Camera-type eye (tissue), 1 donor: ENCODE measurements at places on chromosomes 13 and 19. TPM values are rescaled to one million over a fixed set of nuclear protein-coding genes. Genes with fewer than 3 reads are reported as not detected.

Gene SLC10A2
- total RNA-seq, result not detected

Gene TEKTIP1
- not detected for total RNA-seq

Gene OR7C1
- total RNA-seq, result under 0.01 TPM

Gene HSD17B14
- total RNA-seq, result 13.8 TPM

Gene TMEM190
- not detected for total RNA-seq

Gene UGGT2
- 87.5 TPM for total RNA-seq

Gene KLK3
- not detected for total RNA-seq

Gene ZIC2
- total RNA-seq, result 29.2 TPM

Gene PLEKHF1
- total RNA-seq, result 14.3 TPM

Gene KLF1
- total RNA-seq, result 2.1 TPM

Gene ADGRE3
- 0.16 TPM for total RNA-seq

Gene ELF1
- 58.3 TPM for total RNA-seq

Gene AMER2
- total RNA-seq, result 336 TPM

Gene FXYD1
- total RNA-seq, result 34.8 TPM

Gene SH2D3A
- total RNA-seq, result 1.5 TPM

Gene MAP1S
- total RNA-seq, result 33.0 TPM

Gene ZNF682
- total RNA-seq, result 10.9 TPM

Gene PROZ
- not detected for total RNA-seq

Gene DIAPH3
- total RNA-seq, result 5.8 TPM

Gene MUC16
- total RNA-seq, result 10.1 TPM

Gene ZNF729
- total RNA-seq, result 0.16 TPM

Gene TTC9B
- 5.7 TPM for total RNA-seq

Gene CPB2
- not detected for total RNA-seq

Gene ACP5
- 16.7 TPM for total RNA-seq

Gene CD33
- 1.7 TPM for total RNA-seq

Gene METTL21C
- total RNA-seq, result 2.9 TPM

Gene TDRD3
- 57.6 TPM for total RNA-seq

Gene ZNF433
- 26.3 TPM for total RNA-seq

Gene RFPL4AL1
- not detected for total RNA-seq

Gene MBD3L3
- not detected for total RNA-seq

Gene FFAR3
- 0.44 TPM for total RNA-seq

Gene KIR2DL3
- not detected for total RNA-seq

Gene FPR3
- total RNA-seq, result 0.66 TPM

Gene PTH2
- not detected for total RNA-seq

Gene ZNF69
- total RNA-seq, result 23.9 TPM

Gene KLK15
- total RNA-seq, result not detected

Gene CEACAM5
- 0.49 TPM for total RNA-seq

Gene SAMD1
- 31.8 TPM for total RNA-seq

Gene ZNF780B
- 61.4 TPM for total RNA-seq

Gene FOSB
- 11.5 TPM for total RNA-seq

Gene DLL3
- 9.5 TPM for total RNA-seq

Gene NEK5
- 2.5 TPM for total RNA-seq

Gene ZNF726
- total RNA-seq, result 9.9 TPM

Gene ATXN8OS
- total RNA-seq, result not detected

Gene CEACAM18
- total RNA-seq, result not detected

Gene DNAJC15
- total RNA-seq, result 14.2 TPM
